ENCODE measurements at places on chromosomes 2 and 18.

DNA sequence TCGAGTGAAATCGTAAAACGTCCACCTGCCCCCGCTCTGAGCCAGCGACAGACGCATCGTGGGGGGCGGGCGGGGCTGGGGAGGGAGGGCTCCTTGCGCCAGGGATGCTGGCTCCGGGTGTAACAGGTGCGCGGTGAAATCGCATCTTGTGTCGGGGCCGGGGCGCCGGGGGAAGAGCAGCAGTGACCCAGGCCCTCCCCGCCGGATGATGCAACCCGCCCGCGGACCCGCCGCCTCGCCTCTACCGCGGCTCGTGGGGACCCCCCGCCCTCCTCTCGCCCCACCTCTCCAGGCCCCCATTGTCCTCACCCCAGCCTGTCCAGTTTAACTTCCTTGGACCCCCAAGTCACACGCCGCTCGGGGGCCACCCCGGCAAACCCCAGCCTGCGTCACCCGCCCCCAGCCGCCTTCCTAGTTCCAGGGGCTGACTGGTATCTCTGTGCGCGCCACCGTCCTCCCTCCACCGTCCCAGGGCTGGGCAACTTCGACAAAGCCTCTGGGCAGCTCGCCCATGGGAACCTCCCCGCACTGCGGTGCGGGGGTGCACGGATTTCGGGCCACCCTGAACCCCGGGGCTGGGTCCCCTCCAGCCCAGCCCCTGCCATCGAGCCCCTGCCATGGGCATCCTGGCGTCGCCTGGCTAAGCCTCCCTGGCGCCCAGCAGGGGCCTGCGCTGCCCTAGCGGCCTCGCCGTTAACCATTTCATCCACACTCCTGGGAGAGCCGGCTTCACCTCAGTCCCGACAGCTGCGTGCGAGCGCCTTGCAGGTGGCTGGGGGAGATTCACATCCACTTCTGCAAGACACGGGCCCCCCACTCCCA lies 799 bp upstream of the KIF1A start:
- DNase-seq: no peak

GRCh38 chr2:105403783-105404698 lies 5.2 kb upstream of the FHL2 start:
- DNase-seq: peak; percentile 71

- no peak for DNase-seq
These were observed 230.2 kb downstream of the CELF4 start for GRCh38 chr18:37335409-37335736.

- DNase-seq: no peak
These were observed 293.8 kb upstream of the CHAC2 start for GRCh38 chr2:53473775-53474311.

DNA sequence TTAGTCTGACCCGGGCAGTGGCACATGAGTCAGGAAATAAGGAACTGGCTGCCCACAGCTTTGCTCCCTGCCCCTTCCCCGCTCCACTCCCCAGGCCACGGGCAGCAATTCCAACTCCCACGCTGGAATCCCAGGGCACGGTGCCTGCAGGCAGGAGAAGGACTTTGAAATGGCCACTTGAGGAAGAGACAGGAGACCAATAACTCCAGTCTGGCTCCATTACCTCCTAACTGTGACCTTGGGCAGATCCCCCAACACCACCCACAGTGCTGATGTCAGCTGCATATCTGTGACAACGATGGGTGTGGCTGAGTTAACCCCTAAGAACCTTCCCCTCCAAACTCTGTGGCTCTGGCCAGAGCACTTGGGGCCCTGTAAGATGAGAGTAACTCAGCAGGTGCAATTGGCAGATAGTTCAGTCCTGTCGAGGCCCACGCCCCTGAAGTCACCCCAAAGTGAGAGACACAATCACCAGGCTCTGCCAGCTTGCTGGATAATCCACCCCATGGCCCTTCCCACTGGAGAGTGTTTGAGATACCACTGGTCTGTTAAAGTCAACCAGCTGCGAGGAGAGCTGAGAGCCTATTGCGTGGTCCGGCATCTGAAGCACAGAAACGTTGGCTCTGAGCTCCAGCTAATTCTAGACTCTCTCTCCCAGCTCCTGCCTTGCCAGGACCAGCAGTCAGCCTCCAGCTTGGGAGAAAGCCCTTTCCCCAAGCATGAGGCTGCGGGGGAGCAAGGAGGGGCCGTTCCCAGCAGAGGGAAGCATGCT lies 175.2 kb downstream of the TNS1 start:
- no peak for DNase-seq

GRCh38 chr2:178947006-178947405 lies 102.9 kb downstream of the CCDC141 start:
- no peak for DNase-seq

DNA sequence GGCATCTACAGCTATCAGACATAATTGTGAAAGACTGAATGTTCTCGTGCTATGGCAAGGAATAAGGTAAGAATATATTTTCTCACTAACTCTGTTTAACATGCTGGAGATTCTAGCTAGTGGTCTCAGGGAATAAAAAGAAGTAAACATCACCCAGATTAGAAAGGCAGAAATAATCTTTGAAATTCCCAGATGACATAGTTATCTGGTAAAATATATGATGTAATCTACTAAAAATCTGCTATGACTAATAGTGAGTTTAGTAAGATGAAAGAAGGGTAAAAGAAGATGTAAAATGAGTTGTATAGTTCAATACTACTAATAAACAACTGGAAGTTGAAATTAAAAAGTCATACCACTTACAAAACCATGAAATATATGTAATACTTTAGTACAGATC lies 134.2 kb downstream of the DSC3 start:
- no peak for DNase-seq

Data from colonic mucosa (tissue), 4 donors.